ENCODE measurements at places on chromosomes 2 and 18.

- DNase-seq = no peak
Observed at GRCh38 chr2:68295516-68295915, 24.2 kb downstream of the CNRIP1 start.

DNA sequence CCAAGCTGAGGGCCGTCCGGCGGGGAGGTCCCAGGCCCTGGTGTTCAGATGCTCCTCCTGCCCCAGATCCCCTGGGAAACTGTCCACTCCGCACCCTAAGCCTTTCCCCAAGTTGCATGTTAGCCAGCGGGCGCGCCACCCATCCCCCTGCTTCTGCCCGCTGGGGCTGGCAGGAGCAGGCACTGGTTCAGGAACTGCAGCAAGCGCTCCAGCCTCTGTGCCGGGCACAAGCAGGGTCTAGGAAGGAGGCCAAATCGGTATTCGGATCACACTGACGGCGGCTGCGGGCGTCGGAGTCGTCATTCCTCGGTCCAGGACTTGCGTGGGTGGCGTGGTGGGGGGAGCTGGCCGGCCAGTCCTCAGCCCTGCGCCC is 53.7 kb downstream of the FAM168B start:
- no peak for DNase-seq

GRCh38 chr2:97716695-97717612 is 3.6 kb downstream of the ZAP70 start:
- no peak for DNase-seq

- DNase-seq = no peak
Observed at GRCh38 chr2:15082105-15083058, 449.9 kb downstream of the LRATD1 start.

DNA sequence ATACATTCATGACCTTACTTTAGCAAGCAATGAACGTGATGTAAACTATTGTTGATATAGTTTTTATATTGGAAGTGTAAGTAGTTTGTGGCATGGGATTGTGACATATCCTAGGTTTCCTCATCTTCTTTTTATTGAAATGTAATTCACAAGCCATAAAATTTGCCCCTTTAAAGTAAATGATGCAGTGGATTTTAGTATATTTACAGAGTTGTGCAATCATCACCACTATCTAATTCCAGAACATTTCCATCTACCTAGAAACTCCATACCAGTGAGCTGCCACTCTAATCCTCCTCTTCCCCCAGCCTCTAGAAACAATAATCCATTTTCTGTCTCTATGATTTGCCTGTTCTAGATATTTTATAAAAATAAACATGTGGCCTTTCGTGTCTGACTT is 10.7 kb upstream of the CASP10 start:
- DNase-seq = no peak

GRCh38 chr18:57083485-57083884 is 63.4 kb upstream of the BOD1L2 start:
- no peak for DNase-seq

GRCh38 chr2:96024336-96025193 is 10.2 kb downstream of the GPAT2 start:
- DNase-seq = no peak

- no peak for DNase-seq
Observed at GRCh38 chr2:126761981-126762878, 106.3 kb downstream of the GYPC start.

DNA sequence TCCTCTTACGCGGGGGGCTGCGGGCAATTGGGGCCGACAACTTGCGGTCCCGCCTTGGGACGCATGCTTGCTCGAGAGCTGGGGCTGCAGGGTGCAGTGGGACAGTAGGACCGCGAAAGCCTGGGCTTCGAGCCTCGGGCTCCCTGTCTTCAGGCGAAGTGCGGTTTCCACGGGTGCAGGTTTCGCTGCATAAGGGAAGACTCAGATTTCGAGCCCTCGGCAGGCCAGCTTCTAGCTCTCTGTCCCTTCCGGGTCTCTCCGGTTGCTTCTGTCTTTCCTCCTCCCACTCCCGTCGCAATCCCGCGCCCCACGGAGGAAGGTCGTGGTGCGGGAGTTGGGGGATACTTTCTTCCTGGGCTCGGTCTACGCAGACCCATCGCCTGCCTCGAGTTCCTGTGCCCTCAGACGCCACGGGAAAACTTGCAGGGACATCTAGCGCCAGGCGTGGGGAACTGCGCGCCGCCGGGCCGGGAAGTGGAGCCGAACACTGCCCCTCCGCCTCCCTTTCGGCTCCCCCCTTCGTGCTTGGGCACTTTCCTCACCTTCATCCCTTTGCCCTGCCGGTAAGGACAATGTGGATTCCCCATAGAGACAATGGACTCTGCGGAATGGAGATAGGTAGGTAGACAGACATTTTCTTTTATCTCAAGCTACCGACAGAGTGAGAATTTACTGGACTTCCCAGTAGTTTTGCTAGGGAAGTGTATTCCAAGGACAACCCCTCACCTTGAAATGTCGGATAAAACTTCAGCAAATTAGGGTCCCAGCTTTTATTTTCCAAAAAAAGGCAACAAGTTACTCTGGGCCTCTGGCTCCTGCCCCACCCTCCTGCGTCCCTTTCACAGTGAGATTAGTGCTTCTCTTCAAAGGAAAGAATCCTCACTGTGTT is 4.2 kb upstream of the HOXD13 start:
- DNase-seq = peak; percentile 94

- no peak for DNase-seq
Observed at GRCh38 chr2:119294671-119295070, 71.0 kb downstream of the STEAP3 start.

DNA sequence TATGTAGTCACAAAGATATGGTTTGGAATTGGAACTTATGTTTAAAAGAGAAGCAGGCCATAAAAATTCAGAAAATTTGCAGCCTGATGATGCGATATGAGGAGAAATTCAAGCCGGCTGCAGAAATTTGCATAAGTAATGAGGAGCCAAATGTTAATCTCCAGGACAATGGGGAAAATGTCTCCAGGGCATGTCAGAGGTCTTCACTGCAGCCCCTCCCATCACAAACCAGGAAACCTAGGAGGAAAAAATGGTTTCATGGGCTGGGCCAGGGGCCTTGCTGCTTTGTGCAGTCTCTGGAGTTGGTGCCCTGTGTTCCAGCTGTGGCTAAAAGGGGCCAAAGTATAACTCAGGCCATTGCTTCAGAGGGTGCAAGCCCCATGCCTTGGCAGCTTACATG is 28.4 kb downstream of the TACR1 start:
- no peak for DNase-seq

DNA sequence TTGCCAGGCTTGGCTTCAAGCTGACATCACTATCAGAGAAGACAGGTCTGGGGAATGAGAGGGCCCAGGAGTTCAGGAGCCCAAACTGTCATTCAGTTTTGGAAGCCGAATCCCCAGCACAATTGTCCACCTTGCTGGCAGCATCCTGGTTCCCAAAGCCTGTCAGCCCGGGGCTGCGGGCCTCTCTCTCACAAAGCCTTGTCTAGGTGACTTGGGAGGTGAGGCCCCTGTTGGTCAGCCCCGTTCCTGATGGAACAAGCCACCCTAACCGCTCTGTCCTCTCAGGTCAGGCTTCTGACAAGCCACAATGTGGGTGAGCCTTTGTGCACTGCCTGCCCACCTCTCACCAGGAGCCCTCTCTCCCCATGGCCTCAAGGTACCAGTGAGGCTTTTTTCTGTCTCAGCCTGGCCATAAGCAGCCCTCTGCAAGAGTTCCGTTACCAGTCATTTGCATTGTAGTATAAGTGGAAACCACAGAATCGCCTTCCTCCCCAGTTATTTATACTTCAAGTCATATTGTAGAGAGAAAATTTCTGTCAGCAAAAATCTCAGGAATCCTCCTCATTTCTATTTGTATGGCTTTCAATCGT is 100.6 kb downstream of the MSH2 start:
- DNase-seq = no peak

DNA sequence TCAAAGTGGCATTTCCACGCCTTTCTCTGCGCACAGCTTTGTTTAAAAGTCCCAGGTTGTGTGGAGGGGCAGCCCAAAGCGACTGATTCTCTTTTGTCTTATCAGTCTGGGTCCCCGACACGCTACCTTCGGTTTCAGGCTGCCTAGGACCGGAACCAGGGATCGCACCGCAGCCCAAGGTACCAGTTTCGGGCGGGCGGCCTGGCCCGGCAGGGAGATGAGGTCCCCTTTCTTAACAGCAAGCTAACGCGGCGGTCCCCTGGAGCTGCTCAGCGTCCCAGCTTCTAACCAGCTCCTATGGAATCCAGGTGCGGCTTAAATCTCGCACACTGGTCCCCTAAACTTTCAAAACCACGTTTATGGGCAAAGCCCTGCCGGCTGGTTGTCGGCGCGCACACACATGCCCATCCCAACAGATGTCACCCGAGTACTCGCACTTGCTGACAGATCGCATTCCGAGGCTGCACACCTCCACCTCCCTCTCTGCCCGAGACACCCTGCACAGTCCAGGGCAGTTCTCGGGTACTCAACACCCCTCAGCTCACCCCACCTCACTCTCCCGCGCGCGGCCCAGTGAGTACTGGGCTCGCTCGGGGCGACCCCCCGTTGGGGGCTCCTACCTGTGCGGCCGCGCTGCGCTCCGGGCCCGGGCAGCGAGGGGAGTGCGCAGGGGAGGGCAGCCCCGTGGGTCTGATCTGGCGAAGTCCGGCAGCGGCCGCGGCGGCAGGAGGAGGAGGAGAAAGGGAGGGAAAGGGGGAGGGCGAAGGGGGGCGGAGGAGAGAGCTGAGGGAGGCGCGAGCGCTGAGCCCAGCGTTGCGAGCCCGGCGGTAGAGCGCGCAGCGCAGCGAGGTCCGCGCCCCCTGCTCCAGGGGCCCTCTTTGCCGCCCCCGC is at the start of gene EFEMP1:
EFEMP1 (minus strand) TSS at position 692 of the 891 bp plus-strand sequence. CDS start 1,342 bp downstream, outside the sequence.
- DNase-seq = peak; percentile 54

- DNase-seq = no peak
Observed at GRCh38 chr2:207833251-207833751, 63.6 kb upstream of the FZD5 start.

GRCh38 chr2:88967844-88968243 is 276.4 kb downstream of the RPIA start:
- DNase-seq = no peak

DNA sequence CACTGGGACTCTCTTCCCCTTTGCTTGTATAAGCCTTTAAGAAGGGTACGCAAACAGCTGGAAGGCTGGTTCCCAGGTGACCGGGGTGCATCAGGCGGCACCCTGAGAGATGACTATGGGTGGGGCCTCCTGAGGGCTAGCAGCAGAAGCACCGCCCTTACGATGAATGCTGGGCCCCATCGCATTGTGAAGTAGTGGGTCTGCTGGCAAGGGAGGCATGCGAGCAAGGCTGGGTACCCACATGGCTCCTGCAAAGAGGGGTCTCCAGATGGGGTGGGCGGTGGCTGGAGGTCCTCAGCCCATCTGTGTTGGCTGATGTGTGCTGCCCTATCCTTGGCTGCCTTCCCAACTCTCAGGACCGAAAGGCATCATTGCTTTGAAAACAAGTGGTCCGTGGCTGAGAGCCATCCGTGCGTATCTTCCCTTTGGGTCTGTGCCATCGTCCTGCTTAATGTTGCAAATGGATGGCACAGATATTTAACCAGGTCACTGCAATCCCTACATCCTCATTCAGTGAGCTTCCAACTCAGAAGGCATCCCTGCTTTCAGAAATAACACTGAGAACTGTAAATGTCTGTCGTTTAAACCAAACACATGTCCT is 83.5 kb upstream of the GPC1 start:
- DNase-seq = no peak

GRCh38 chr2:10001586-10001985 is 41.8 kb upstream of the KLF11 start:
- DNase-seq = no peak

GRCh38 chr18:22684268-22684667 is 248.9 kb upstream of the RBBP8 start:
- DNase-seq = no peak

DNA sequence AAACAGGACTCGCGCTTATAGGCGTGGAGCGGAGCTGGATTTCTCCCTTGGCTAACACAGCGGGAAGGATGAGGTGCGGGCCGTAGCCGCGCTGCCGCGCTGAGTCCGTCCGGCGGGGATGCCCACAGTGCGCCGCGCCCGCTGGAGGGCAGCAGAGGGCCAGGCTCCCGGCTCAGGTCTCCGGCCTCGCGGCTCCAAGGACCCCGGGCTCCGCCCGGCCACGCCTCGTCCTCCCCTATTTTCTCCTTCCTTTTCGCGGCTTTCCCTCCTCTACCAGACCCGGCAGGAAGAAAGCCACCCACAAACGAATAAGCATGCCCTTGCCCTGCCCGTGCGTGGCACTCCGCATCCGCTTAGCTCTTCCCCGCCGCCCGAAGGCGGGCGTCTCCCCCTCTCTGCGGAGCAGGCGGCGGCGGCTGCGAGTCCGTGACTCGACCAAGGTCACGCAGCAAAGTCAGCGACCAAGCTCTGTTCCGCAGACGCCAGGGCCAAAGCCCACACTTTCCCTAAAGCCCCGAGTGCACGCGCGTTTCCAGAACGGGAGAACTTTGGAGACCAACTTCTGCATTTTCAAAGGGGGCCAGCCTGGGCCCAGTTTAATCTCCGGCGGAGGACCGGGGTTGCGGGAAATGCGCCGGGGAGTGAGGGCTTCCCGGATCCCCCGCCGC is 48.5 kb downstream of the KCNIP3 start:
- DNase-seq = peak; percentile 92

GRCh38 chr2:240132651-240132980 is 3.5 kb downstream of the COPS9 start:
- no peak for DNase-seq

- no peak for DNase-seq
Observed at GRCh38 chr2:192035731-192036442, 158.8 kb downstream of the TMEFF2 start.

DNA sequence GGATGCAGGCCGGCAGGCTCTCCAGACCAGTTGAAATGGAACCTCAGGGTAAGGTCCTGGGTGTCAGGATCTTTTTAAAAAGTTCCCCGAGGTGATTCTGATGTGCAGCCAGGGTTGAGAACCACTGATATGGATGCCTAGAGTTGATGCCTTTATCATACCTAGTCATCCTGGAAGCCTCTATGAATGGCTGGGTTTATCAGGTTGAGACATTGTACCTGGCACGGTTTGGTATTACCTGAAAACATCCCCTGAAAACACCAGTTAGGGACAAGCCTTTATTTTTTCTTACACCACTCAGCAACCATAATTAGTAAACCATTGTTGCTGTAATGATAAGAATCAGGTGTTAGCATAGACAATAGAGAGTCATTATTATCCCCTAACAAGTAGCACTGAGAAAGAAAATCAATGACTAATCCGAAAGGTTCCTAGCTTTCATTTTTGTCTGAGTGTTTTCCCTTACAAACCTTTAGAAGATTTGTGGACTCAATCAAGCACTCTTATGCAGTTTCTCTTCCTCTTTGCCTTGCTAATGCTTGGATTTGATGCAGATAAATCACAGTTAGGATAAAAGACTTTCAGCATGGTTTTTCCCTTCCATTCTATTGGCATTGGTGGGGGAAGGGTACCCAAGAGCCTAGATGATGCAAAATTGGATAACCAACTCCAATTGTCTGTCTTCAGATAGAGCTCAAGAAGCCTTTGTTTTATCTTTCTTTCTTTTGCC is 116.5 kb upstream of the LYPD6 start:
- DNase-seq = no peak

DNA sequence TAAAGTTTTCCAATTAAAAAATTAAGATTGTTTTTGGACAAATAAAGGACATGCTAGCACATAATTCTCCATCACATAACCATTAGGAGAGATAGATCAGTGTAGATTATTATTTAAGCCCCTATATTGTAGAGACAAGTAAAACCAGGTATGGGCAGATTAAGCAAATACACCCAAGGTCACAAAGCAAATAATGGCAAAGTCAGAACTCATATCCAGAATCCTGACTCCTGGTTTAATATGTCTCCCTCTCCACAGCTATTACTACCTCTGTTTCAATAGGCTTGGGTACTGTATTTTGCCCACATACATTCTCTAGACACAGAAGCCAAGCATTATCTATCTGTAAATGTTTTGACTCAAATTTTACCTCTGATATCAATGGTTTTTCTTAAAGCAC is 282.3 kb downstream of the EPHA4 start:
- DNase-seq = no peak
